ENCODE measurements at places on chromosomes 7 and 10.

DNA sequence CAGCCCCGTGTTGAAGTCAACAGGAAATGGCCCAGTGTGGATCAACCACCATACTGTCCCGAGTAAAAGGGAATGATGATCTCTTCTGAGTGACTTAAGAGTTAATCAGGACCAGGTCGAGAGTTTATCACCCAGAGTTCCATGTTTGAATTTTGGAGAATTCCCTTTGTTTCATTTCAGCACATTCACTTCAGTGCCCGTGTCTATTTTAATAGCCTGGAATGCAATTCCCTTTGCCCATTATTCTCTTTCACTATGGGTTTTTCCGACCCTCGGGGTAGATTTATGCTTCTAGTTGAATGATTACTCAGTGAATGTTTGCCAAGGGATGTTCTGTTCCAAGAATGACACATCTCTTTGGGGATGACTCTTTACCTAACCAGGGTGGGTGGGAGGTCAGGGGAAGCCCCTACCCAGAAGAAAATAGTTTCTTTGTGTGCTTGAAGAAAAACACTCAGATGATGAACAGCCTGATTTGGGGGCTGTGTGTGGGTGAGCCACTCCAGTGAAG is 594.9 kb downstream of the INHBA start:
- no peak for DNase-seq

DNA sequence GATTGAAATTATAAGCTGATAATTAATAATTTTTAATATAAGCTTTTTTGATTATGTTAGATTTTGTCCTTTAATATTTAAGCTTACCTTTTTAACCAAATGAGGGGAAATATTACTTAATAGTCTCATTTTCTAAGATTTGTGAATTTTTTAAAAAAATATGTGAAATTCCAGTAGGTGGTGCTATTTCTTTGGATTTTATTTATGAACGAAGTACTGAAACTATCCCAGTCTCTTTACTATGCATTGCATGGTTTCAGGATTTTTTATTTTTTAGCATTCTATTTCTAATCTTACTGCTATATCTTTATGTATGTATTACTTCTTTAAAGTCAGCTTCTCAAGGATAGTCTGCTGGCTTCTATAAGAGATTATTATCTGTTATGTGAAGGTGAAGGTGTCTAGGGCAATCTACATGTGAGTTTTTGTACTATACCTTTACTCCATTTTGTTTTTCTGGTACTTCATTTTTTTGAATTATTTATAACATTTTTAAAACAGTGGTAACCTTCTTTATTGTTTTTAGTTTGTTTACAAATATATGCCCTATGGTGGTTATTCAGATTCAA is 78.3 kb downstream of the ATRNL1 start:
- peak; percentile 3 for DNase-seq

DNA sequence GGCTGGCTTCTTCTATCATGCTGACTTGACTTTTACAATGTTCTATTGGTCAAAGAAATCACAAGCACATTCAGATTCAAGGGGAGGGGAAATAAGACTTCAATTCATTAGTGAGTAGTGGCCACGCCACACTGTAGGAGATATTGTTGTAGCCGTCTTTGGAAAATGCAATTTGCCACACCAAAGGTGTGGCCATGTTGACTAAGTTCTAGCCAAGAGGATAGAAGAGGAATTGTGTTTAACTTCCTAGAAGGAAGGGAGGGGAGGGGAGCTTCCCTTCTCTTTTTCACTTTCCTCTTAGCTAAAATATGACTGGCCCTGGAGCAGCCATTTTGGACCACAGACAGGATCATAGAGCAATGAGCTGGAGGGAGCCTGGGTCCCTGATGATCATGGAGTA is 3.4 kb upstream of the PRKAR2B start:
- no peak for DNase-seq

GRCh38 chr10:3093996-3094395 is 26.6 kb downstream of the PFKP start:
- no peak for DNase-seq
